Stimulated activated CD4-positive, alpha-beta T cell treated with anti-CD3 and anti-CD28 coated beads, Interleukin-2, amount 100 ng/mL, for 24 hours (primary cell): ENCODE measurements at places on chromosomes 4 and X.

DNA sequence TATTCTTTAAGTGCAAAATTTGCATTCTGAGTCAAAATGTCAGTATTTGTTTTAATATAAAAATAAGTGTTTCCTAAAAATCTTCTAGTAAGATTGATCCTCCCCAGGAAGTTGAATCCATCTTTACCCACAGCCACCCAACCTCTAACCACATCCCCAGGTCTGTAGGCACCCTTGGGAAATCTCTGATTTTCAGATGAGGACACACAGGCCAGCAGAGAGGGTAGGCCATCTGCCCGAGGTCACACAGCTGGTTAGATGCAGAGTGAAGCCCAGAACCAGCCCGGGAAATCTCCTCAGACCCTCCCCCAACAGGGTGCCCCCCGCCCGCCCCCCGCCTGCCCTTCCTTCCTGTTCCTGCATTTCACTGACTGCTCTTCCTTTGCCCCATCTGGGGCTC, 277.5 kb downstream of the FBXW7 start:
- DNase-seq, result no peak

DNA sequence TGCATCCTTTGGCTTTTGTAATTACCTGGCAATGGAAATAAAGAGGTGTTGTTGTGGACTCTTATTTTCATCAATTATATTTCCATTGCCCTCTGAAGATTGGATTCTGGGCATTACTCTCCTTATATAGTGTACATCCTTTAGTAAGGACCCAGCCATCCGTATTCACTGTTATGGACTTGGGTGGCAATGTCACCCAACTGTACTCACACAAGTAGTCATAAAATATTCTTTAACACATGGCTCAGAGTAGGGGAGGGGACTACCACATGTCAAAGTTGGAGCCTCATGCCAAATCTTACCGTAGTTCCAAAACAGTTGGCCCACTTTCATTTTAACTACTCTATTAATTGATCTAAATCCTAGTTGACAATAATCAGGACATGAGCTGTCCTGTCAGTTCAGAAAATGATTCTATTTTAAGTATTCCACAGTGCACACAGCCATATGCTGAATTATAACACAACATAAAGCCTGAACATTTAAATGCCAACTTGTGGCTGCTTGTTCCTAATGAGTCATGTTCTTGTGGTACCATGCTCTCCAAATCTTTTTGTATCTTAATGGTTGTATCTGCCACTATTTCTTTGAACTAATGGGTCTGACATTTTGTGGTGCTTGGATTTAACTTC, 4.9 kb downstream of the FRAS1 start:
- no peak for DNase-seq

DNA sequence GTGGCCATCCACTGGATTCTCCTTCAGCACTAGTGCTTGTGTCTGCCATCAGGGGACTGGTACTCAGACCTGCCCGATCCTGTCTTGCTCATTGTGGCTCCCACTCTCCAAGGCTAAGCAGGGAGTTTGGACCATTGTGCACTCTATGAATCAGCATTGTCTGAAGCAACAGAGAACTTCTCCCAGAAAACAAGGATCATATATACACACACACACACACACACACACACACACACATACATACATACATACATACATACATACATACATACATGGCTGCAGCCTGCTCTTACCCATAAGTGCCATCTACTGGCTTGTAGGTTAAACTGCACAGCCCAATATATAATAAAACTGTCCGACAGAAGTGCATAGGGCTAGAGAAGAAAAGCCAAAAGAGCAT, 345.3 kb upstream of the LCORL start:
- DNase-seq, result no peak

DNA sequence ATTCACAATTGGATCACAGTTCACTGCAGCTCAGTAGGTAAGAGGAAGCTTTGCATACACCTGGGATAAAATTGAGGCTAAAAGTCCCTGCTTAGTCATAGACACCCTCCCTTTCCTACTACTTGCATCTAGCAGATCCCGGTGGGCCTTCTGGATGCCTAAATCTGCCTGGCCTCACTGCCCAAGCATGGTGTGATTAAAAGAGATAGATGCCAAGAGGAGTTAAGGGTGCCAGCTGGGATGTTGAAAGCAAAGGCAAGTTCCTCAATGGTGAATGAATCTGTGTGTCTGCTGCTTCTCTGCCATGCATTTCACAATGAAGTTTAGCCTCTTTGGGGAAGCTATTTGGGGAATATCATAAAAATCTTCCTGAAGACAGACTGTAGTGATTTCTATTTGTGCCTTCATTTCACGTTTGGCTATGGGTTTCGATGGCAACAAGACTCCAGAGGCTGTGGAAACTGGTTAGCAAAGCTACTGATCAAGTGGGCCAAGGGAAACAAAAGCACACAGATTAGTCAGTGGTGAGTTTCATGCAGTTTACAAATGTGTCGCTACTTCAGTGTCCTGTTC, 534.0 kb downstream of the ANKRD50 start:
- DNase-seq, result no peak

GRCh38 chr4:189825466-189825865, 115.2 kb upstream of the FRG1 start:
- DNase-seq, result no peak

GRCh38 chr4:185335579-185335978, 60.1 kb downstream of the LRP2BP start:
- no peak for DNase-seq
